ENCODE measurements at places on chromosomes 3 and 15. TPM values are rescaled to one million over a fixed set of nuclear protein-coding genes. Genes with fewer than 3 reads are reported as not detected.

PPARG gene
- total RNA-seq = 30.3 TPM

NTRK3 gene
- total RNA-seq = 6.8 TPM

GABRB3 gene
- total RNA-seq = 0.52 TPM

ITGA11 gene
- 5.7 TPM for total RNA-seq

MRPL47 gene
- 25.1 TPM for total RNA-seq
